CD4-positive, alpha-beta T cell (primary cell): ENCODE measurements at places on chromosomes 7 and 10. TPM values are rescaled to one million over a fixed set of nuclear protein-coding genes. Genes with fewer than 3 reads are reported as not detected.

UROS gene
- total RNA-seq = 18.2 TPM

RSPH10B gene
- not detected for total RNA-seq

OR2A42 gene
- not detected for total RNA-seq

TACR2 gene
- not detected for total RNA-seq

NAT16 gene
- total RNA-seq = not detected

HYAL4 gene
- total RNA-seq = 0.14 TPM

ARMC10 gene
- 6.0 TPM for total RNA-seq

GLI3 gene
- 0.36 TPM for total RNA-seq

MSS51 gene
- total RNA-seq = 1.1 TPM

GBX1 gene
- not detected for total RNA-seq

RASA4B gene
- total RNA-seq = 31.9 TPM

NOLC1 gene
- total RNA-seq = 36.1 TPM
